ENCODE measurements at places on chromosomes 16 and 17.

GRCh38 chr17:74130841-74131240 is 72.6 kb upstream of the RPL38 start:
- DNase-seq: no peak

DNA sequence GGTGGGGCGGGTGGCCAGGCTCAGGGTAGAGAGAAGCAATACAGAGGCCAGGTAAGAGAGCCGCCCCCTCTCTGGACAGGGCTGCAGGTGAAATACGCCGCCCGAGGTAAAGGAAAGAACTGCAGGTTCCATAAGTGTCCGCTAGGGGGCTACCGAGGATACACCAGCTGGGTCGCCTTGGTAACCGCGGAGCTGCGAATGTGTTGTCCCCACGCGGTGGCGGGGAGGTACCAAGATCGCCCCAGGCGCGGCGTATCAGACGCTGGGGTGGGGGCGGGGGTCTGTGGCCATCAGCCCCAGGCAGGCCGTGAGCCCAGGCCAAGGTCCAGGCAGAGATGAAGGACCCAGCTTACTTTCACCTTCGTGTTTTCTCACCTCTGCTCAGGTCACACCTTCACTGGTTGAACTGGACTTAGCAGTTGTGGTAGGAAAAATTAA is 18.4 kb upstream of the ZFP90 start:
- DNase-seq: peak; percentile 82

- DNase-seq: no peak
Observed at GRCh38 chr17:35449371-35449931, 885 bp upstream of the SLFN13 start.

GRCh38 chr16:2902337-2903130 is 9.2 kb upstream of the FLYWCH1 start:
- no peak for DNase-seq

DNA sequence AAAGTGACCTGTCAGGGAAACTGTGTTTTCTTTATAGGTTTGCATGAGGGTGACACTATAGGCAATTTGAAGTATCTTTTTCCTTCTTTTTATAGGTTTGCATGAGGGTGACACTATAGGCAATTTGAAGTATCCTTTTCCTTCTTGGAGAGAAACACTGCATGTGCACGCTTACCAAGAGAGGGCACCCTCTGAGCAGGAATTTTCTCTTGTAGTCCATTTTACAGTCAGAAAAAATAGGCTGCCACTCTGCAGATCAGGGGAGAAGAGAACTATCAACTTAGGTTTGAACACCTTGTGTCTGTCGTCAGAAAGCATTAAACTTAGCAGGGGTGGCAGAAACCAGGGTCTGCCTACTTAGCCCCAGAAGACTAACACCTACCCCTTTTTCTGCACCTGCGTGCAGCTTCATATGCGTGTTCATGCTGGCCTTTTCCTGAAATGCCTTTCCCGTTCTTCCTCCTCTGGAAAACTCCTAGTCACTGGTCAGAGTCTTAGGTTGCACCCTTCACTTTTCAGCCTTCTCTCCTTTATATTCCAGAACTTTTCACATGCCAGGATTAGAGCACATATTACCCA is 16.4 kb upstream of the SMIM36 start:
- no peak for DNase-seq

GRCh38 chr16:59087641-59088040 is 353.5 kb upstream of the GOT2 start:
- DNase-seq: no peak

- no peak for DNase-seq
Observed at GRCh38 chr16:50842013-50842505, 100.2 kb downstream of the CYLD start.

GRCh38 chr16:84268291-84269040 is 26.2 kb upstream of the WFDC1 start:
- no peak for DNase-seq

GRCh38 chr17:72764632-72765041 is 327.9 kb downstream of the SLC39A11 start:
- no peak for DNase-seq

DNA sequence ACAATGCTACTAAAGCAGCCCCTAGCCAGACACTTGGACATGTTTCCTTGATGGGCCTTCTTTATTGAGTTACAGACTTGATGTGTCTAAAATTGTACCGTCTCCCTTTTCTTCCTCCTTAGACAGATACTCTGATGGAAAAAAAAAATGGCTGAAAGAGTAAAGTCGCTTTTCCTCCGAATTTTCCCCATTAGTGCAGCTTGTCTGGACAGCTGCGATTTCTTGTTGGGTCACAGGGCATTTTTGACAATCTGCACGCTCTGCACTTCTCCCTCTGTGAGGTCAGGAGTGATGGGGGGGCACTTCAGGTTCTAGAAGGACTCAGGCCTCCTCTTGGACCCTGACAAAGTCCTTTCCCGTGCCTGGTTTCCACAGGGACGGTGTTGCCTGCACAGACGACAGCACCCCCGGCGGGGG is 968 bp upstream of the PRKAR1A start:
- DNase-seq: no peak

DNA sequence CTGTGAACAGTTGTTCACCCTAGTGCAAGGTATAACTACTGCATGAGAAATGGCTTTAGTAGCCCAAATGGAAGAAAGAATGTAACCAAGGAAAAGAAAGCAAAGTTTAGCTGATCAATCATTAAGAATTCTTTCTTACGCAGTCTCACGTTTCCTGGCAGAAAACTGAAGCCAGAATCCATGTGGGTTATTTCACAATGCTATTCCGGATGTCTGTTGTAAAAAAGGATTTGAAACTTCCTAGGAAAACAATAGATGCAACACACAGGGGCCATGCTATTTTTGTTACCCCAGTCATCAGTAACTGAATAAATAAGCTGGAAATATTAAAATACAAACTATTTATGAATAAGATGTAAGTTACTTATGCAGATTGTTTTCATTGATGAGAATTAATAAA is 802.5 kb downstream of the CDH8 start:
- no peak for DNase-seq

DNA sequence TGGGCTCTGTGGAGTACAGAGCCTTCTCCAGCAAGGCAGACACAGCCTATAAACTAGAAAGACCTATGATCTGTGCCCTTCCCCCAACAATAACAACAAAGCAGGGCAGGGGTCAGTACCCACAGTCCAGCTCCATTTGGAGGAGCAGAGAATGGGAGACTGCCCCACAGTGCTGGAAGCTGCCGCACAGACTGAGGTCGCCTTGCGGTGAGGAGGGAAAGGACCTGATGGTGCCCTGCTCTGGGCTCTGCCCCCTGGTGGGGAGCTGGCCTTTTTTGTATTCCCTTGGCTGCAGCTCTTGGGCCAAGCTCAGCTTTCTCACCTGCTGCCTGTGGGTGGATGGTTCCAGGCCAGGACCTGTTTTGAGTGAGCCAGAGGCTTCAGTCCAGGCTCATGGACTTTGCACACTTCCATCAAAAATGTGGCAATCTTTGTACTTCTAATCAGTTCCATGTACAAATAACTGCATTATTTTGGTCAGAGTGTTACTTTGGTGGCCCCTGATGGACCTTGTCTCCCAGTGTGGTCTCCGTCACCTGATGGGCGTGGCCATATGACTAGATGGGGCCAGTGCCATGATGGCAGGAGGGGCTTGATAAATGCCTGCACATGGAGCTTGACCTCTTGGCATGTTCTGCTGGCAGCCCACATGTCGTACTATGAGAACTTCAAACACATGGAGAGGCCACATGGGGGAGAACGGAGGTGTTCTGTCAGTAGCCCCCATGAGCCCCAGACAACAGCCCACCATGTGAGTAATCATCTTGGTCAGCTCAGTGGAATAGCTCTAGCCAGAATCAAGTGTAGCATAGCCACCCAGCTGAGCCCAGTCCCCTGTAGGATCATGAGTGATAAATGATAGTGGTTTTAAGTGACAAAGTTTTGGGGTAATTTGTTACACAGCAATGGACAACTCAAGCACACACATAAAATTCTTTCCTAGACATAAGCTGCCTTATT is 24.2 kb downstream of the B9D1 start:
- peak; percentile 16 for DNase-seq

- no peak for DNase-seq
Observed at GRCh38 chr16:66717112-66717675, 20.7 kb upstream of the CMTM4 start.

GRCh38 chr16:89189358-89190025 is 10.8 kb downstream of the SLC22A31 start:
- DNase-seq: no peak

DNA sequence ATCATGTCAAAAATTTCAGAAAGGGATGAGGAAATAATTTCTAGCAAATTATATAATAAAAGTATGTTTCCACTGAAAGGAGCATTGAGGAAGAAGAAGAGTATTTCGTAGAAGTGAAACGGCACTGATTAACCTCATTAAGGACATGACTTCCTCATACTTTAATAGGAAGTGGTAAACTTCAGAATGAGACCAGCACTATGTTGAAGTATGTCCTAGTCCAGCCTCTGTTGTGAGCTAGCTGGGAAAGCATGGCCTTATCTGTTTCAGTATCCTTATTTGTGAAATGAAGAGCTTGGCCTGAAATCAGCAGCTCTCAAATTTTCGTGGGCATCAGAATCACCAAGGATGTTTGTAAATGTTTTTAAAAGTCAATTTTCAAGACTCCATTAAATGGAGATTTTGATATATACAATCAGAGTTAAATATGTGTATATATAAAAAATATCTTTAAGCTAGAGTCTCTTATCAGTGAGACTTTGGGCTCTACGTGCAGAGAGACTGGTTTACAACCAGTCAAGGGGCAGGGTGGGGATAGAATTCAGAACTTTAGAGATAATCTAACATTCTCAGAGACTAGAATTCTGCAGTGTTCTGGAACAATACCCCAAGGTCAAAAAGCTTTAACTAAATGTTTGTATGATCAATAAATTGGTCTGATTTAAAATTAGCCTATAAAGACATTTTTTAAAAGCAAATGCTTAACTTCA is 365.4 kb downstream of the CDH13 start:
- DNase-seq: no peak

DNA sequence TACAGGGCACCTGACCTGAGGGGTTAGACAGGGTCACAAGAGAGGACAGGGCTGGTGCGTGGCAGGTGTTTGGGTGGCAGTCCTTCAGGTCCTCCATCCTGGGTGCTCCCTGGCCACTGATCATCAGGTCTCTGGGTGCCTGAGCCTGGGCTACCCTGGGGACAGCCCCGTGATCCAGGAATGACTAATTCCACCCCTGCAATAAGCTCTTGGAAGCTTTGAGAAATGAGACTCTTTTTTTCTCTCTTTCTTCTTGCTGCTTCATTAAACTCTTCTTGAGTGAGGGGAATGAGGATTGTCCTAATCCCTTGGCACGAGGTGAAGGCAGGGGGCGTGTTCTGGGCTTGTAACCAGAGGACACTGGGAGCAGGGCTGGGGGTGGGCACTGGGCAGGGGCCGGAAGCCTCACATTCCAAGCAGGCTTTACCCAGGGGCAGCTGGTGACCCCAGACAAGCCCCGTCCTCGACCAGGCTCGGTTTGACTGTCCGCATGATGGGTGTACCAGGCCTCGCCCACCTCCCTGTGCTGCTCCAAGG is 21.4 kb upstream of the SPNS2 start:
- DNase-seq: no peak

GRCh38 chr16:58495521-58496331 is 4.2 kb upstream of the NDRG4 start:
- no peak for DNase-seq

- peak; percentile 2 for DNase-seq
Observed at GRCh38 chr16:50884066-50884860, 142.4 kb downstream of the CYLD start.

DNA sequence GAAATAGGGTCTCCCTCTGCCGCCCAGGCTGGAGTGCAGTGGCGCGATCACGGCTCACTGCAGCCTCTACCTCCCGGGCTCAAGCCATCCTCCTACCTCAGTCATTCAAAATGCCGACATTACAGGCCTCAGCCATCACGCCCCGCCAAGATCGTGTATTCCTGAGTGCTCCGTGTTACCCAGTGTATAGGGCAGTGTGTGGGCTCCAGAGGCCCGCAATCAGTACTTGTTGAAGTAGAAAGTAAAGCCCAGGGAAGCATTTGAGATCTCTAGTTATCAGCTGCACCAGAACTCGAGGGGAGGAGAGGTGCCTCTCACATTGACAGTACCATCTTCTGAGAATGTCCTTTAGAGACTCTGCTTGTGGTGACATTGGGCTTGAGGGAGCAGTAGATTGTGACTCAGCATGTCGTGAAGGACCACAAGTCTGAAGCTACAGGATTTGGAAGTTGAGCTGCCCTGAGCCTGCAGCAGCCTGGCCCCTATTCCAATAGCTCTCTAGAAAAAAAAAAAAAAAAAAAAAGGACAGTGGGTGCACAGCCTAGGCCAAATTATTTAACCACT is 1.1 kb upstream of the PRPSAP1 start:
- no peak for DNase-seq

GRCh38 chr17:57268181-57268580 is 11.9 kb downstream of the MSI2 start:
- no peak for DNase-seq

DNA sequence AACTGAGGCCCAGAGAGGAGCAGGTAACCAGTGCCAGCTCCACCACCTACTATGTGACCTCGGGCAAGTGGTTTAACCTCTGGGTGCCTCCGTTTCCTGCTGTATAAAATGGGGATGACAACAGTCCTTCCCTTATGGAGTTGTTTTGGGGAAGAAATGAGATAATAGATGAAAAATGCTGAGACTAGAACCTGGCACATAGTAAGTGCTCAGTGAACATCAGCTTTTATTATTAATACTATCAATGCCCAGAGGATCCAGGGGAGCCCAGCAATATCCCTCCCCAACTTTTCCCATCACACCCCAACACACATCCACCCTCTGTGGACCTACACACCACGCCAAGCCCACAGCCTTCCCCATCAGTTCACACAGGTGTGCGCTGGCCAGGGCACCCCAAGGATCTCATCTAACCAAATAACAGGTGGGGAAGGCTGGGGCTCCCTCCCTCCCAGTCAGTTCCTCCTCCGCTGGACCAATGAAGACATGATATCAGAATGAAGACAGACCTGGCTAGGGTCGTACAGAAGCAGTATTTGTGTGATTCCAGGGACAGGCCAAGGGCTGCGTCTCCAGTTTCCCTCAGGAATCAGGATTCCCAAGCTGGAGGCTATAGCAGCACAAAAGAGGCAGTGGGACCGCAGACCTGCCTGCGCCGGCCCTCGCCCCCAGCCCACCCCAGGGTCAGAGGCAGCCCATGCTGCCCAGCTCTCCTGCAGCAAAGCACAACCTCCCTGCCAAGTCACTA is 1.8 kb downstream of the ATP2A3 start:
- no peak for DNase-seq

- peak; percentile 49 for DNase-seq
Observed at GRCh38 chr16:15482068-15482747, 47.8 kb downstream of the BMERB1 start.

GRCh38 chr17:47057830-47058229 is 78.8 kb upstream of the RPRML start:
- DNase-seq: no peak

DNA sequence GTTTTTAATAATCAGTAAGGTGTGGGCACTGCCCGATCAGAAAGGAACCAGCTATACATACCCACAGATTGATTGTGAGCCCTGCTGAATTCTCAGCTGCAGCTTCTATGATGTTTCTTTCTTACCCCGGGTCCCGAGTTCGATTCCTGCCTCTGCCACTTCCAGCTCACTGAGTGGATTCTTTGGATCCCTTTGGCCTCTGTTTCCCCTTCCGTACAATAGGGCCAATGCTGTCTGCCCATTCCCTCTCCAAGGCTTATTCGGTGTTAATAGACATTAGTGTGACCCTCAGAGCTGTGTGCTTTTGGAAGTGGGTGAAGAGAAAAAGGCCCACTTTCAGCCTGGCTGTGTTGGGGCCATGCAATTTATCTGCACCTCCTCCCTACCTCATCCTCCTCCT is 115.8 kb downstream of the IRX5 start:
- no peak for DNase-seq
